ENCODE measurements at places on chromosomes 5 and 9.

DNA sequence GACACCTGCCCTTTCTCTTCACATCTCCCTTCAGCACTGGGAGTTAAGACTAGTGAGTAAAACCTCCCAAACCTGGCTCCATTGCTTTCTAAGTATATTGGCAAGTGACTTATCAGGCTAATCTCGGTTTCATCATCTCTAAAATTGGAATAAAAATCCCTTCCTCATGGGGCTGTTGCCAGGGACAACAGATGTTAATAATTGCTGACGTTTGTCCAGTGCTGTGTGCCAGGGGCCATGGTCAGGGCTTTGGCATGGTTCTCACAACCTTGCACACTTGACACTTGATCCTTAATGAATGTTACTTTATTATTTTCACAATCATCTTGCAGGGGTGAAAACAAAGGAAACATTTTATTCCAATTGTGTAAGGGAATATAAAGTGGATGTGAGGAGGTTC lies 1262.0 kb upstream of the WWC1 start:
- no peak for DNase-seq

- no peak for DNase-seq
Measured at GRCh38 chr5:98403131-98403530, 370.3 kb upstream of the RGMB start.

DNA sequence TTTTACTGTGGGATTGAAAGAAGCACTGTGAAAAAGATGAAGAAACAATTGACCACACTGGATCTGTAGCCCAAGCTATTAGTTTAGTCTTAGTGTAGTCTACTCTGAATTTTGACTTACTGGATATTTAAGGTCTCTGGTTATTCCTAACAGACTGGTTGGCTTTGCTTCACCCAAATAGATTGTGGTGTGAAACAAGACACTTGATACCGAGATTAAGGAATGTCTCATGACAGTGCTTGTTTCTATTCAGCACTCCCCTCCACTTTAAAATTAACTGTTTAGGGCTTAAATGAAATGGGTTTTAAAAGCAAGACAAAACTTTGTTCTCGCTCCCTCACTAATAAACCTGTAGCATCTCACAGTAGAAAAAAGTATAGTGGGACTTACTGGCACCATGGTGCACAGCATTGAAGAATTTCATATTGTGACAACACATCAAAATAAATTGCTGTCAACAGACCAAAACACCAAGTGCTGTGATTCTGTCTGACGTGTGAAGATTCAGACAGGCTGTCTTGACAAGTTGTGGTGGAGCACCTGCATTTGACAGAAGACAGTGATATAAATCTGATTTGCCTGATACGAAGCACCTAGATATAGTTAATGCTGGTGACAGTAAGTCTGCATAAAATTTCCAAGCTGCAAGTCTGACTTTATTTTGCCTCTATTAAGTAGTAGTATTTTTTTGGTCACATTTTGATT lies 73.1 kb downstream of the PBX3 start:
- DNase-seq: no peak

DNA sequence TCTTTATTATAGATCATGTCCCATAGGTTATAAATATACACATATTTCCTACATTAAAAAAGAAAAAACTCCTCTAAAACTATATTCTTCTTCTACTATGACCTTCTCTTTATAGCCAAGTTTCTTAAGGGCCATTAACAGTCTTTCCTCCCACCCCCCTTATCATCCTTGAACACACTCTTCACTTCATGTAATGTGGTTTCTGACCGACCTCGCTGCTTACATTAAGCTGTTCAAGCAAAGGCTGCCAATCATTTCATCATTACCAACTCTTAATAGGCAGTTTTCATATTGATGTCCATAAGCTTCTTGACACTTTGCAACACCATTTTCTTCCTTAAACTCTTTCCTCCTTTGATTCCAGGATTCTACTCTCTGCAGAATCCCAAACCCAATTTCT lies 283.0 kb upstream of the PCSK5 start:
- DNase-seq: no peak

- DNase-seq: no peak
Measured at GRCh38 chr9:105328872-105329718, 84.6 kb downstream of the SLC44A1 start.

GRCh38 chr9:27572061-27572460 lies 1.2 kb downstream of the C9orf72 start:
- no peak for DNase-seq

GRCh38 chr5:36495611-36496010 lies 110.8 kb upstream of the SLC1A3 start:
- peak; percentile 48 for DNase-seq

- no peak for DNase-seq
Measured at GRCh38 chr5:75046366-75047142, 5.8 kb downstream of the GCNT4 start.

DNA sequence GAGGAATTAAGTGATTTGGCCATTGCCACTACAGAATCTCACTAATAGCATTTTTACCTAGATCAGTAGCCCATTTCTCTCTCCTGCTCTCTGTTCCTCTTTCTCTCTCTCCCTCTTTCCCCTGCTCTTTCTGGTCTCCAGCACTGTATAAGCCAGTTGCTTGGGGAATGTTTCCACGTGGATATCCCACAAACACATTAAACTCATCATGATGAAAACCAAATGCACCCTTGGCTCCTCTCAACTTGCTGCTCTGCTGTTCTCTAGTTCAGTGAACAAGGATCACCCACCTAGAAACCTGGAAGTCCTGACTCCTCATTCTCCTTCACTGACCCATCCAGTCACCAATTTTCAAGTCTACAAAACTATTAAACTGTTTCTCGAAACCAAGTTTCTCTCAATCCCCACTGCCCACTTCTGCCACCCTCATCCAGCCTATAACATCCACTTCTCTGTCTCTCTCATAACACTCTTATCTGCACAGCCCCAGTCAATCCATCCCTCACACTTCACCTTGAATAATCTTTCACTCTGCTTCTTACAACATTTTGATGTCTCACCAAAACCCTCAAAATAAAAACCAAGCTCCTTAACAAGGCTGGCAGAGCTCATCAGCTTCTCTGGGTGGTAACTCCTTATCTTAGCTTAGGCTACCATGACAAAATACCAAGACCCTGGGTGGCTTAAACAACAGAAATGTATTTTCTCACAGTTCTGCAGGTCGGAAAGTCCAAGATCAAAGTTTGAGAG lies 79.3 kb downstream of the ARL15 start:
- DNase-seq: no peak

DNA sequence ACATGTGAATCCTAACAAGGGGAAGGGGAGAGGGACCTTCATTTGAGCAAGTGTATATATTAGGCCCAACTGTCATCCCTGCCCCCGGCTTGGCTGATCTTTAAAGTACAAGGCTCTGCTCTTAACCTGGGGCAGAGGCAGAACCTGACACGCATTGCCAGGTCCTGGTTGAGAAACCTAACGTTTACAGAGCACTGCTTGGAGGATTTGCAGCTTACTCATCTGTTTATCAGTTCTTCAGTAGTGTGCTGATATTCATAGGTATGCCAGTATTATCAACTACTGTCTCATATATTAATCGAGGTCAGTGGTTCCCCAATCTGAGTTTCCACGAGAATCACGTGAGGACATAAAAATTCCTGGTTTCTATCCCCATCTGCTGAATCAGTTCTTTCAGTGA lies 50.4 kb downstream of the ACO1 start:
- DNase-seq: no peak

DNA sequence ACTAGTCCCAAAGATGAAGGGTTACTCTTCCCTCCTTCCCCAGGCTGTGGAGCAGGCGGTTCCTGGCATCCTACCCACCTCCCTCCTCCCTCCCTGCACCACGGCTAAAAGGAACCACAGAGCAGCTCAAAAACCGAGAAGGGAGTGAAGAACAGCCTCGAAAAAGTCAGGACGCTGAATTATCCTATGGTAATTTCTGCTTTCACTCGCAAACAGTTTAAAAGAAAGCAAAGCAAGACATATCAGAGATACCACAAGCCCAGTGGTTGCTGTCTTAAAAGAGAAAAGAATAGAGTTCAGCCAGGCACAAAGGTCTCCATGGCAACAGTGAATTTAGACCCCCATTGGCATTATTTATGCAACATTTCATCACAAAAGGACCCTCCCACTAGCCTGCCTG lies 315.4 kb downstream of the CTNND2 start:
- no peak for DNase-seq

DNA sequence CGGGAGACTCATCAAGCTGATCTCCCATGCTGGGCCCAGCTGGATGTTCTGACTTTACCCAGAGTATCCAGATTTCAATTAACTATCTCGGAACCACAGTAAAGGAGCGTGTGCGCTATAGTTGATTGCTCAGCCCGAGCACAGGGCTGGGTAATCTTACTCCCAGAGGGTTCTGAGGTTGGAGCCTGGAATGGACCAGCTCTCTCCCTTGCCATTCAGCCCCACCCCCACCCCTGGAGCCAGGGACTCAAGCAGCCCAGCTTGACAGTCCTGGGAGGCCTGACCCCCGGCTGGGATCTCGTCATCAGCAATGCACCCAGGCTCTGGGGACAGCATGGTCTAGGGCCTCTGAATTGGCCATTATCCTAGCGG lies 23.7 kb upstream of the PTGES start:
- peak; percentile 48 for DNase-seq

DNA sequence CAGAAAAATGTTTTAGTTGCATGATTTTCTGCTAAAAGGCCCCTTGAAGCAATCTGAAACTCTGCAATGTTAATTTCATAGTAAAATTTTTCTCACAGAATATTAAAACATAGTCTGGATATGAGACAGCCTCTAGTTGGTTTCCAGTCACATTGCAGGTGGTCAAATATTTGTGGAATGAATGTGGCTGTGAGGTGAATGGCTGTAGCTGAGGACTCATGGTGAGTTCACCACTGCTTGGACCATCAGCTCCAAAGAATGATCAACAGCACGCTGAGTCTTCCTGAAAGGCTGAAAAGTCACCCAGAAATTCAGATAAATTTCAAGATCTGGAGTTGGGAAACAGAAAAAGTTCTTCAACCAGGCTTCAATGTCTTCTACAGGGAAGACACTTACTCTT lies 79.8 kb downstream of the MAT2B start:
- peak; percentile 85 for DNase-seq

GRCh38 chr5:5126444-5126843 lies 13.7 kb upstream of the ADAMTS16 start:
- no peak for DNase-seq

DNA sequence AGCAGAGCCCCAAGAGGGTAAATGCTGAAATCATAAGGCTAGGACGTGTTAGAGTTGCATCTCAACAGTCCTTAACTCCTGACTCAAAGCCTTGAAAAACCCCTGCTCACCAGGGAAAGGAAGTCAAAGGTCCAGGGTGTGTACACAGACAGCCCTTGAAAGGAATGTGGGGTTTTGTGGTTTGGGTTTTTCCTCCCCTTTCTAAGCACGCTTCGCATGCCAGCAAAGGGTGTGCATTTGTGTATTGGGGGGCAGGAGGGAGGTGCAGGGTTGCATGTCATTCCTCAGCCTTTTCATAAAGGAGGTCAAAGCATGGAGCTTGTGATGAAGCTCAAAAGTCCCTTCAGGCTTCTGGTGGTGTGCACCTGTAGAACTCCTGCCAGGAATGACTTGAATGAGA lies 17.3 kb upstream of the XPA start:
- peak; percentile 66 for DNase-seq

GRCh38 chr5:95809414-95809960 lies 13.0 kb downstream of the GLRX start:
- DNase-seq: peak; percentile 14

- DNase-seq: no peak
Measured at GRCh38 chr5:171390883-171391677, 3.4 kb downstream of the NPM1 start.

GRCh38 chr5:168005093-168005492 lies 286.4 kb upstream of the WWC1 start:
- DNase-seq: peak; percentile 29

DNA sequence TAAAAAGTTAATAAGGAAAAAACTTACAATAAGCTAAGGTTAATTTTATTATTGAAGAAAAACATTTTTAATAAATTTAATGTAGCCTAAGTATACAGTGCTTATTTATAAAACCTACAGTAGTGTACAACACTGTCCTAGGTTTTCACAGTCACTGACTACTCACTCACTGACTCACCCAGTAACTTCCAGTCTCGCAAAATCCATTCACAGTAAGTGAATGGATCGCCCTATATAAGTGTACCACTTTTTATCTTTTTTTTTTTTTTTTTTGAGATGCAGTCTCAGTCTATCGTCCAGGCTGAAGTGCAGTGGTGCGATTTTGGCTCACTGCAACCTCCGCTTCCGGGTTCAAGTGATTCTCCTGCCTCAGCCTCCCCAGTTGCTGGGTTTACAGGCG lies 47.7 kb downstream of the FNIP1 start:
- DNase-seq: peak; percentile 30

DNA sequence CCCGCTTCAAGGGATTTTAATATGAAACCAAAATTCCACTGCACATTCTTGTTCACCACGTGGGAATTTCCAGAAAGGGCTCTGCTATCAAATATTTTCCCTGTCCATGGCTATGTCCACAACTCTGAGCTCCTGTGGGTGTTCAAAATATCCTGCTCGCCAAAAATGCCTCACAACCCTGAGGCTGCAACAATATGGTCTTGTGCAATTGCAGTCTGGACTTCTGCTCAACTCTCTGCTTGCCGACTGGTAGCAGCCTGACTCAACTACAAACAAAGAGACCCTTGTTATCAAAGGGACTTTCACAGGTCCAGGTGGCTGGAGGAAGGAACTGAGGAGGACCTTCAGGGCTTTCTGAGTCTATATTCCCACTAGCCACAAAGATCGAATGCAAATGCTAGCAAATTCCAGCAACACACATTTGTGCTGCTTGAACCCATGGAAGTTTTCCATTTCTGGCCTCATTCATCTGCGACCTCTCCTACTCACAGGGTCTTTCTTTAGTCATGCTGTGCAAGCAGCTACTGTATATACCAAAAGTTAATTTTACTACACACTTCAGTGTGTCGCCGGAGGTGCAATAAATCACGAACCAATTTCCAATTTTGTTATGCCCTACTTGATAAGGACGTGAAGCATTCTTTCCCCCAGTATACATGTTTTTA lies 169.2 kb upstream of the SLC30A5 start:
- DNase-seq: peak; percentile 71

DNA sequence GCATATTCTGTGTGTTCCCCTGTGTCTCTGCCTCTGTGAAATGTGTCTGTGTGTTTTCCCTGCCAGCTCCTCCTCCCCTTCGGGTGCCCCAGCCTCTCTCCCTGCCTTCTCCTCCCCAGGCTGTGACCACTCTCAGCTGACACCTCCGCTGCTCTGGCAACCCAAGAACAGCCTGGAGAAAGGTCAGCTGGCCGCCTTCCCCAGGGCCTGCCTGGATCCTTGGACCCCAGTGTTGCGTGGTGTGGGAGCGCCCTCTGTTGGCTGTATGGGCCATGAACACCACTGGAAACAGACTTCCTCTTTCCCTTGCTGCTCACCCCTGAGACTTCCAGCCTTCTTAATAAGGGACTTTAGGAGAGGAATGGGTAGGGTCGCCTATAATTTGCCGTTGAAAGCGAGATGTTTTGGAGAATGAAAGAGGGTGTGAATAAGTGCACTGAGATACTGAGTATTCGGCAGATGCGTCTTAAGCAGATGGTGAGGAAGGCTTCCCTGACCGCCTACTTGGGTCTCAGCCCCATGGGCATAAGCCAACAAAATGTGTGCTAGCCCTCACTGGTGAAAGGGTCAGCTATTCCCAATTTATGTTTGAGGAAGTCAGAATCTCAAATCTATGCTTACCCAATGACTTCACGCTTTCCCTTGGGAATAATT lies 114.9 kb upstream of the TRIM32 start:
- DNase-seq: peak; percentile 75

GRCh38 chr5:6937677-6938076 lies 224.4 kb downstream of the TENT4A start:
- no peak for DNase-seq
